ENCODE measurements at places on chromosomes 5 and 9.

DNA sequence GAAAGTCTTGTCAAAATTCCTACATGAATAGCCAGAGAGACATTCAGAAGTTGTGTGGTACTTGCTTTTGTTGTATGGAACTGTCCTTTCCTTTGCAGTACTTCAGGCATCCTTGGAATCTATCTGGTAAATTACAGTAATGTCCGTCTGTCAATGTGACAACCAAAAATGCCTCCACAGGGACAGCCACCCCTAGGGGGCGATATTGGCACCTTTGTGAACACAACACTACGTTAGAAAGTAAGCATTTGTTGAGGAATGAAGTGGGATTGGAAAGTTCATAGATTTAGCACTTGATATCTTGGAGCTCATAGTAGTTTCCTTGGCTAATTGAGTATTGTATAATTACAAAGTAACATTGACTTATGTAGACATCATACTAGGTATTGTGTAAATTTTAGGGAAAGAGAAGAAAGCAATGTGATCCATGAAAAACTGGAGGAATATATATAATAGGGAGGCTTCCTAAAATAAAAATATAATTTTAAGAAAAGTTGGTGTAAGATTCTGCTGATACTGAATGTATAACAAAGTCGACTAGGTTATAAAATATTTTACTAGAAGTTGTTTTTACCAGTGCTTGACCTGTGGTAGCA is 32.7 kb downstream of the TMEFF1 start:
- DNase-seq, result no peak

GRCh38 chr9:38670542-38671371 is 49.2 kb downstream of the FAM240B start:
- DNase-seq, result no peak

DNA sequence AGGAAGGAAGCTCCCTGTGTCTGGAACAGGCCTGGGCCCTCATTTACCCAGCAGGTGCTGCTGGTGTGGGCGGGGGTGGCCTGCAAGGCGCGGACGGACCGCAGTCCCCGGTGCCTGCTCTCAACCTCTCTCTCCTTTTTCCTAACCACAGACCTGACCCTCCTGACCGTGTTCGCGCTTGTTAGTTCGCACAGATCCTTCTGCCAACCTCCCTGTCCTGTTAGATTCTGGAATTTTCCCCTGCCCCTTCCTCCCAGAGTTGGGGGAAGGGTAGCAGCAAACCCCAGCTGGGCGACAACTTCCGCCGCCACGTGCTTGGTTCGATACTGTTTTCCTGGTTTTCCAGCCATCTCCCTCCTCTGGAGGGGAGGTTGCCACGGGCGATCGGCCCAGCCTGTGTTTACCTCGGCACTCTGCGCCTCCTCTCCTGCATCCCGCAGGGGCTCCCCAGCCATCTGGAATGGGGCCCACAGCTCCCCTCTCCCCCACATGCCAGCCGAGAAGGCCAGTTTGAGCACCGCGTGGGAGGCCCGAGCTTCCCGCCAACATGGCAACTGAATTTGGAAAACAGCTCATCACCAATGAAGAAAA is 70.8 kb upstream of the UNC5A start:
- DNase-seq, result no peak

DNA sequence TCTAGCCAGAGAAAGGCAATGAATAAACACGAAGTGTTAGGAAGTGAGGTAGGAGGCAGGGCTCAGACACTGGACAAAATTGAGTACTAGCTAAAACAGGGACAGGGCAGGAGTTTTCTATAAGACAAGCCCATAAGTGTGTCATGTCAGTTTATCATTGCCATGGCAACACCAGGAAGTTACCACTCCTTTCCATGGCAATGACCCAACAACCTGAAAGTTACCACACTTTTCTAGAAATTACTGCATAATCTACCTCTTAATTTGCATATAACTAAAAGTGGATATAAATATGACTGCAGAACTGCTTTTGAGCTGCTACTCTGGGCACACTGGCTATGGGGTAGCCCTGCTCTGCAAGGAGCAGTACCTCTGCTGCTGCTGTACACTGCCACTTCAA is 442.5 kb upstream of the COX7C start:
- no peak for DNase-seq

GRCh38 chr5:362189-362588 is 40.7 kb downstream of the AHRR start:
- DNase-seq, result no peak

DNA sequence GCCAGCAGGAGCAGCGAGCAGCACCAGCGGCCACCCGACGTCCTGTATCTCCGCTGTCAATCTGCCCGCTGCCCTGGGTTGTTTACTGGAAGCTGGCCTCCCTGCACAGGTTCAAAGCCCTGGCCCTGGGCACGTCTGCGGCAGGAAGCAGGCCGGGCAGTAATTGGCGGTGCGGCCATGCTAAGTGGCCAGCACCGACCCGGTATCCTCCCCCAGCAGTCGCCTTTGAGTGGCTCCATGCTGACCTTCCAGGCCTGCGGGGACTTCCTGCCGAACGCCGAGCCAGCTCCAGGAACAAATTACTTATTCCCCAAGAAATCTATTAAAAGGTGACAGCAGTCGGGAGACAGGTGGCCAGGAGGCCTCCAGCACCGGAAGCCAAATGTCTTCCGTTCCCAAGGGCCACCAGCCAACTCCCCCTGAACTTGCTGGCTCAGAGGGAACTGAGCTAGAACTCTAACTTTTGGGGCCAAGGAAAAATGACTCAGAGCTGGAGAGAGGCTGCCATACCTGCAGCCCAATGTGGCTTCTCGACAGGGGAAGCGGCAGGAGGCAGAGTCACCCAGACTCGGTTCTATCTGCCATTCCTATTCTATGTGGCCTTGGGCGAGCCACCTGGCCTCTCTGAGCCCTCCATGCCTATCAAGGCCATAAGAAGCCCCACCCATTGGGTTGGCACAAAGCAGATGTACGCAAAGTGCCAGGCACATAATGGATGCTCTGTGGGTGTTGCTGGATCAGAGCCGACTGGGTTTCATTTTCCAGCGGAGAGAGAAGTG is 13.7 kb upstream of the PSMB7 start:
- DNase-seq, result peak; percentile 22

DNA sequence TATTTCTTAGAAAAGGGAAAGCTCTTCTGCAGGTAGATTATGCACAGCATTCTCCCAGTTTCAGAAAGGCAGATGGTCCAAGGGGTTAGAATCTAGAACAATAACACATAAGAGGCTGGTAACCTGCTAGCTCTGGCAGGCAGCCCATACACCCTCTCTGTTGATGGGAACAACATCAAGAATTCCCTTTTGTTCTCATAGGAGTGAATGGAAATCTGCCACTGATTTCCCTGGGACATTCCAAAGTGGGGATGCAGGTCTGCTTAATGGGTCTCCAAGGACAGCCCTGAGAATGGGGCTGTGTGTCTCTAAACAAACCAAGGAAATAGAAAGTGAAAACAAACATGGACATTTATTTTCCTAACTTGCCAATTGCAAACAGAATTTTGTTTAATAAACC is 456.8 kb downstream of the EBF1 start:
- no peak for DNase-seq

DNA sequence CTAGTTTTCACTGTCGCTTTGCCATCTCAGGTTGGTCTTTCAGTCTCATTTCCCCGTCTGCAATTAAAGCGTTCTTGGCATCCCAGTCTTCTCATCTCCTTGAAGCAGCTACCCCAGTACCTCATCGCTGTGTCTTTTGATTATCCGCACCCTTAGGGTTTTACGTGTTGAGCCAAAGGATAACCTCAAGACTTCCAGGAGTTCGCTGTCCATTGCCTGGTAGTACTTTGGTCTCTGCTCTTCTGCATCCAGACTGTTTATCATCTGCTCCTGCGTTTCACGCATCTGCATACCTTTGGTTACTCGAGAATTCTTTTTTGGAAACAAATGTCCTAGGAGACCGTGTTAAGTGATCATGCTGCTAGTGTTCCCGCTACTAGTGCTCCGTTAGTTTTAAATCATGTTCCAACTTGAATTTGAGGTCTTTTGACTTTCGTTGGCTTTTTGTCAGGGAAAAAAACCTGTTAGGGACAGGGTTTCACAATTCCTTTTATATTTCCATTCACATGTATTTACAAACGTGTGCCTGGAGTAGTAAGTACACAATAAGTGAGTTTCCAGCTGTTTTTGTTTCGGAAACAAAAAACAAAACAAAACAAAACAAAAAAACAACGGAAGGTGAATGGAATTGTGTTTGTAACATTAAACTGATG is 888 bp downstream of the RABGAP1 start:
- no peak for DNase-seq

DNA sequence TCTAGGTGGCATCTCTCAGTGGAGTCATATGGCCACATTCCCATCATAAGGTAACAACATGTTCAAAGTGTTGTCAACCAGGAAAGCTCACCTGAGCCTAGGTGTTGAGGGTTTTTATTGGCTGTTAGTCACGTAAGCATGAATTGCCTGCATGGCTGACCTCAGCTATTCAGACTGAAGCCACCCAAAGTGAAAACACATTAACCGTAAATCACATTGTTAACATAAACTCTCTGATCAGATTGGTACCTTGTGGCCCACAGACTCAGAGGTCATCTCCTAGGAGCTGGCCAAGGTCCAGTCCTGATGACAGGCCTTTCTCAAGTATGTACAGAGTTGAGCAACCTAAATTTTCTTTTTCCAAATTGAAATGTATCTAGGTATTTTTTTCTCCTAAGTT is 26.7 kb downstream of the SRFBP1 start:
- DNase-seq, result no peak

- DNase-seq, result no peak
Measured at GRCh38 chr9:134811079-134811672, 69.4 kb upstream of the FCN2 start.

GRCh38 chr5:68898951-68899471 is 194.8 kb upstream of the SLC30A5 start:
- DNase-seq, result peak; percentile 50

GRCh38 chr5:153998010-153998409 is 40.7 kb downstream of the FAM114A2 start:
- DNase-seq, result no peak

DNA sequence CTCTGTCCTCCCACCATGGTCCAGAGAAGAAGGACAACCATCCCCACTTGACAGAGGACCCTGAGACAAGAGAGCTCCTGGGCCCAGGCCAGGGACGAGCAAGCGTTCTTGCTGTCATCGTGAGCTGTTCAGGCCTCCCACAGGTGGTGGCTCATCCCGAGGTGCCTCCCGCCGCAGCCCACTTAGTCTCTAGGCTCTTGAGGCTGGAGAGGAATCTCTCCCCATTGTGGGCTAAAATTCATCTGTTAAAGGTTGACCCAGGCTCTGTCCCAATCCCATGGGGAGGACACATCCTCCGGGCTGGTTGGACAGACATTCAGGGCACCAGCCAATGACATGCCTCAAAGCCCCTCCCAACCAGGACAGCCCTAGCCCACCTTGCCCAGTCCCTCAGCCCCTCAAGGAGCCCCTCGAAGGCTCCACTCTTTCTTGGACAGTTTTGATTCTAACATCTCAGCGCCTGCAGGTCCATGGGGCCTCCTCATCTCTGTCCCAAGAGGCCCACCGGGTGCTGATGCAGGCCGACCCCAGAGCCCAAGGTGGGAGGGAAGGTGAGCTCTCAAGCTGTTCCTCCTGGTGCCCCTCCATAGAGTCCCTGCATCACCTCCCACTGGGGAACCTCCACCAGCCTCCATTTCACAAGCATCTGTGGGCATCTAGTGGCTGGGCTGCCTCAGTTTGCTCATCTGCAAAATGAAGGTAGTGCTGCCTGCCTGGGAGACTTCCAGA is 52.9 kb downstream of the BARX1 start:
- DNase-seq, result no peak

DNA sequence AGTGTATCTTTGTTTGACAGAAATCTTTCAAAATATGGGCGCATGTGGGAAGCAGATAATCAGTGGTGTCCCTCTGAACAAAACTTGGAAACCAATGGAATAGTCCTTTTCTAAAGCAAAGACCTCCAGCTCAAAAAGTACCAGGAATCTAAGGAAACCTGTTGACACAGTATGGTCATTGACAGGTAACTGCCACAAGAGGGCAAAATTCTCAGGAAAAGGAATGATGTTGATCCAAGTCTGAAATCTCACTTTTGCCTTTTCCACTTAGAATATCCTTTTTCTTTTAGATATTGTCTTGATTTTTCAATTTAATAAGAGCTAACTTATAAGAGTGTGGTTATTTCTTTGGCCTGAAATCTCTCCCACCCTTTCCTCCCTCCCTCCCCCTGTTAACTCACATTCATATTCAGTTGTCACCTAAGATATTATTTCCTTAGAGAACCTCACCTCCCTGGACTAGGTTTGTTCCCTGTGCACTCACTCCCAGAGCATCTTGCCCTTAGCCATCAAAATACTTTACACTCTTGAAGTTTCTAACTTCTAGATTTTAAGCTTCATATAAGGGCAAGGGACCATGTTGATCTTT is 59.0 kb upstream of the BARX1 start:
- peak; percentile 33 for DNase-seq

DNA sequence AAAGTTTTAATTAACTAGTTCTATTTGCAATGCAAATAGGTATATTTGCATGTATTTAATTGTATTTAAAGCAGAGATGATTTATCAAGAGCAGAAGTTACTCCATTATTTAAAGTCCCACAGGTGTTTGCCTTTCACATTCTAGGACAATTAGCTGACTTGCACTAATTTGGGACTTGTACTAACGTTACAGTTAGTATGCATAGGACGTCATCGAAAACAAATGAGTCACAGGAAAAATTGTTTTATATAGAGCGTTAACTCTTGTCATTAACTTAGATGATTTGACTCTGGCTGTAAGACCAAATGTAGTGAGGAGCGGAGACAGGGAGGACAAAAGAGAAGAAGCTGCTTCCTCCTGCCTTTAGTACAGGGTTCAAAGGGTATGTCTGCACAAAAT is 126.1 kb upstream of the IFNE start:
- no peak for DNase-seq

DNA sequence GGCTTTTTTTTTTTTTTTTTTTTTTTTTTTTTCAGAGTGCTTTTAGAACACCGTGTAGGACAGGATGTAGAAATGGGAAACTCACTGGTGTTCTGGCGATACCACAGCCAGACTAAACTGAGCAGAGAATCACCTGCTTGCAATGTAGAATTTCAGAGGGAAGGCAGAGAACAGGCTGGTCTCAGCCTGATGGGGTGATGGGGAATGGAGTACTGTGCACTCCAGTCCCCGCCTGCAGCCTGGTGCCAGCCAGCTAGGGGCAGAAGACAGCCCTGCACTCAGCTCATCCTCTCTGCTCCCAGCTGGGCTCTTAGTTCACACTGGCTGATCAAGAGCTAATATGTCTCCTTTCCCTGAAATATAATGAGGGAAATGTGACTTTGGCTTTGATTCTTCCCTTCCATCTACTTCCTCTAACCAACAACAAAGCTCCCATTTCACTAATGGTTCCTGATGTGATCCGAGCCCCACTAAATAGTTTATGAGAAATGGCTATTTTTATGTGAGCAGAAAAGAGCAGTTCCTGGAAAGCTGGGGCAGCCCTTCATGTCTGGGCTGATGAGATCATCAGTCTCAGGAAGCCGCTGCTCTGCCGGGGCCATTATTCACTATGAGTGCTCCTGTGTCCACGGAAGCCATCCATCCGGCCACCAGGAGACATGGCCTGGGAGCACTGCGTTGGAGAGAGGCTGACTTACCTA is 209.7 kb downstream of the GADD45G start:
- DNase-seq, result peak; percentile 36

DNA sequence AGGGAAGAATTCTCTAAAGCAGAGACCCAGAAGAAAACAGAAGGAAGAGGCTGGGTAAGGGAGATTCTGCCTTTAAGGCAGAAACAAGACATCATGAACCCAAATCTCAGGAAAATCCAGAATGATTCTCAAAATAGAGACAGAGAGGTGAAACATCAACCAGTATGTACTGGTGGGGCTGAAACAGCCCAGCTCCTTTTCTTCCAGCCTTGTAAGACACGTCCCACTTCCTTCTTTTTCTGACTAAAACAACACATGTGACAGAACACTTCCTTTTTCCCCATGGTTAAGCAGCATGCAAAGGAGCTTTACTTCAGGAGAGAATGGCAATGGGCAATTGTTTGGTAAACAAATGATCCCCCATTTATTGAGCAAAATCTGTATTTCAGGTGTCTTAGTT is 230.8 kb upstream of the NR4A3 start:
- no peak for DNase-seq
